OCI-M1 (cell line): ENCODE measurements at places on chromosomes 5 and 9.

- DNase-seq = peak; percentile 49
These were observed 35.8 kb downstream of the PPARGC1B start for GRCh38 chr5:149765932-149766331.

DNA sequence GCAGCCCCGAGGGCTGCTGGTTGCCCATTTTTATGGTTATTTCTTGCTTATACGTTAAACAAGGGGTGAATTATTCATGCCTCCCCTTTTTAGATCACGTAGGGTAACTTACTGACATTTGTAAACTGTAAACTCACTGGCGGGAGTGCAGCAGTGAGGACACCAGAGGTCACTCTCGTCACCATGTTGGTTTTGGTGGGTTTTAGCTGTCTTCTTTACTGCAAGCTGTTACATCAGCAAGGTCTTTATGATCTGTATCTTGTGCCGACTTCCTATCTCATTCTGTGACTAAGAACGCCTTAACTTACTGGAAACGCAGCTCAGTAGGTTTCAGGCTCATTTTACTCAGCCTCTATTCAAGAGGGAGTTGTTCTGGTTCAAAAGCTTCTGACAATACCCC is 155.0 kb upstream of the PRDM9 start:
- DNase-seq = peak; percentile 96

- DNase-seq = no peak
These were observed 7.7 kb downstream of the NR3C1 start for GRCh38 chr5:143395638-143396352.

GRCh38 chr5:31066655-31067328 is 126.7 kb upstream of the CDH6 start:
- DNase-seq = no peak

DNA sequence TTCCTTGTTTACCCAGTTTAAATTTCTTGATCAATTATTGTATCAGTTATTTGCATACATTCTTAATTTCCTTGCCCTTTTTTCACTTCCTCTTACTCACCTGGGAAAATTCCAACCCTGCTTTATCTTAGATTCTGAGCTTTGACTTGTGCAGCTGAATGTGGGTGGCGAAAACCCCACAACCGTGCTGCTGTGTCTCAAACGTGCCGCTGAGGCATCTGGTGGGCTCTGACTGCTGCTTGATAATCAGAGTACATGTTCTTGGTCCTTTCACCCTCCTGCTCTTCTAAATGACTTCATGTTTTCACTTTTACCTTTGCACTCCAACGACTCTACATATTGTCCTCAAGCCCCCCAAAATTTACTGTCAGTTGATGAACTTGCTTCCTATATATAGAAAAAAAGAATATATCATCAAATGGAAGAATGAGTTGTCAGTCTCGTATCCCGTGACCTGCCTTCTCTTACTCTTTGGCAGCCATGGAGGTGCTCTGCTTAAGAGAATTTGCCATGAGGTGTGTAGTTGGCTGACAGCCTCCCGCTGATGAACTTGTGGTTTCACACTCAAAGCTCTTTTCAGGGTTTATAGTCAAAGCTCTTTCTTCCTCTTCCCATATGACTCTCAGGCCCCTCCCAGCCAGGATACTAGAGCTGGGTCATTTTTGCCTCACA is 14.0 kb upstream of the JAK2 start:
- DNase-seq = peak; percentile 100

DNA sequence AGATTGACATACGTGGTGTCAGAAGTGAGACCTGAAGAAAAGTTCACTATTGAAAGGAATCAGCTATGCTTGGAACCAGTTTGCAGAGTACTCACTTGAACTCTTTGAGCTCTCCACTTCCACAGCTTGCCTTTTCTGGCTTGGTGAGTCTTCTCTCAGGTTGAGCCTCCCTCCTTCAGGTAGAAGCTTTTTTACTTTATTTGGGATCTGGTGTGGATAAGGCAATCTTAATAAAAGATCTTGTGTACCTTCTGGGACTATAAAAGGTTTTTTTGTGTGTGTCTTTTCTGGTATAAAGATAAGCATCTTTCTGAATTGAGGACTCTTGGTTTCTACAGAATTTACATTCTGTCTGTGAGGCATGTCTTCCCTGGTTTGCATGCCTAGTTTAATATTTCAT is 5.4 kb upstream of the CPLANE1 start:
- no peak for DNase-seq

GRCh38 chr9:76610011-76610352 is 151.0 kb downstream of the GCNT1 start:
- no peak for DNase-seq

- no peak for DNase-seq
These were observed 69.5 kb upstream of the CDH6 start for GRCh38 chr5:31124026-31124425.

GRCh38 chr5:156021866-156022265 is 305.1 kb upstream of the SGCD start:
- no peak for DNase-seq

DNA sequence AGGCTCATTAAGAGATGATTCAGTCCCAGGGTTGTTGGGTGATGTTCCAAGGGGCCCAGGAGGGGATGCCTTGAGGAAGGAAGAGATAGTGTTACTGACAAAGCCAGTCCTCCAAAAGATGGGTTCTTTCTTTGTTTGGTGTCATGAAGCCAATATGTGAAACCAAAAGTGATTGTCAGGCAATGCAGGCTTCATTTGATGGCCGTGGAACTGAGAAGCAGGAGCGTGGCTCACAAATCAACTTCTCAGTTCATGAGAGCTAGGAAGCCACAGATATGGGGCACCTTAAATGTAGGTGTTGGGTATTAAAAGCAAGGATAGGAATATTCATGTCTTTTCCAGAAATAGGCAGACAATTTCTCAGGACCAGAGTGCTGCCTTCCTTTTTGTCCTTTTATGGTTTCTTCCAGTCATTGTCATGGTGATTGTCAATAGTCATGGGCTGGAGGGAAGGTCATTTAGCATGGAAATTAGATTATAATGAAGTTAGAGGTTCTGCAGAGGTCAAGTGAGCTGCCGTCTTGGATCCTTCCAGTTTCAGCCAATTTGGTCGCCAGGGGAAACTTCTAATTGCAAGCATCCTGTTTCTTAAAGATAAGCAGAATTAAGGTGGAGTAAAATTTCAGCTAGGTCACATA is 393.0 kb downstream of the NTRK2 start:
- DNase-seq = no peak

GRCh38 chr5:158538506-158539074 is 561.1 kb downstream of the EBF1 start:
- no peak for DNase-seq

DNA sequence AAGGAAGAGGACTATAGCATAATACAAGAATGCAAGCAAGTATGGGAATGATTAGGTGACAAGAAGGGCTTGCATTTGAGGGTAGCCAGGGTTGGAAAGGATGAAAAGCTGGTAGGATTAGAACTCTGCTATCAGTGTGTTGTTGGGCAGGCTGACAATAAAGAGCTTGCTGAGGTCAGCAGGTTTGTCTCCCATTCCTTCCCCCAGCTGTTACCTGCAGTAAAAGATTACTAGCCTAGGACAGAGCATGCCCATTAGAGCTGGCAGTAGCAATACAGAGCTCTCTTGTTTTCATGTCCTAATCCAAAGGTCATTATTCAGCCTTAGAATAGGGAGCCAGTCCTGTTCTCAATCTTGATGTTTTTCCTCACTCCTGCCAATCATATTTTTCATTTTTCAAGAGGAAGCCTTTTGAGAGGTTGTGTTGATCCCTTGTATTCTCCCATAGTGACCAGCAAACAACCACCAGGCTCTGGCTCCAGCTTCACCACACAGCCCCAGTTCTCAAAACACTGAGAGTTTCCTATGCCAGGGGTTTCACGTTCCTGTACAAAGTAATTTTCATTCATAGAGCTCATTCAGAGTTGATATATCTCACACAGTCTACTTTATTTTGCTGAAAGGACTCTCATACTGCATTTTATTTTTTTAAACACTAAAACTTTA is 71.7 kb downstream of the OR2K2 start:
- DNase-seq = no peak

GRCh38 chr9:99602854-99603253 is 218.8 kb upstream of the NR4A3 start:
- no peak for DNase-seq

- DNase-seq = no peak
These were observed 1086.5 kb downstream of the NR2F1-AS1 start for GRCh38 chr5:92494508-92494907.

- no peak for DNase-seq
These were observed 304.8 kb upstream of the PANK3 start for GRCh38 chr5:168883991-168884390.
